NCI-H2107 (cell line): ENCODE measurements at places on chromosomes 13 and 19.

- DNase-seq = no peak
These were observed at the start of gene RUBCNL for GRCh38 chr13:46387064-46387851. RUBCNL (minus strand) TSS chr13:46387252; CDS start chr13:46372475, 14,777 bp downstream.

- DNase-seq = no peak
These were observed 1.4 kb downstream of the BRD4 start for GRCh38 chr19:15330801-15331418.

- peak; percentile 57 for DNase-seq
These were observed 29.4 kb downstream of the SPC24 start for GRCh38 chr19:11125994-11126685.

- no peak for DNase-seq
These were observed 752 bp downstream of the ZMYM5 start for GRCh38 chr13:19862481-19863313.

DNA sequence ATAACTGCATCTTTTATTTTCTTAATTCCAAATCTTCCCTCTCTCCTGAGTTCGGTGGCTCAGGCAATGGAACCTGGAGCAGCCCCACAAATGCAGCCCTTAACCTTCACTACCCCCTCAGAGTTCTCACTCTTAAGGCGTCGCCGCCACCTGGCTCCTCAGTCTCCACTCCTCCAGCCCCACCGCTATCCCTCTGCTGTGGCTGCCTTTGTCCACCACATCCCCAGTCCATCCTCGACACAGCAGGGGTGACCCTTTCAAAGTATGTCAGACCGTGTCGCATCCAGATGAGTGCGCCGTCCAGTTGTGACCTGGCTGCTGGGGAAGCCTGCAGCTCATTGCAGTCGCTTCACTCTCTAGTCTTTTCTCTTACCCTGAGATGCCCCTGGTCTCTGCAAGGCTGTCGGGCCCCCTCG, 1.0 kb downstream of the SPPL2B start:
- DNase-seq = no peak

DNA sequence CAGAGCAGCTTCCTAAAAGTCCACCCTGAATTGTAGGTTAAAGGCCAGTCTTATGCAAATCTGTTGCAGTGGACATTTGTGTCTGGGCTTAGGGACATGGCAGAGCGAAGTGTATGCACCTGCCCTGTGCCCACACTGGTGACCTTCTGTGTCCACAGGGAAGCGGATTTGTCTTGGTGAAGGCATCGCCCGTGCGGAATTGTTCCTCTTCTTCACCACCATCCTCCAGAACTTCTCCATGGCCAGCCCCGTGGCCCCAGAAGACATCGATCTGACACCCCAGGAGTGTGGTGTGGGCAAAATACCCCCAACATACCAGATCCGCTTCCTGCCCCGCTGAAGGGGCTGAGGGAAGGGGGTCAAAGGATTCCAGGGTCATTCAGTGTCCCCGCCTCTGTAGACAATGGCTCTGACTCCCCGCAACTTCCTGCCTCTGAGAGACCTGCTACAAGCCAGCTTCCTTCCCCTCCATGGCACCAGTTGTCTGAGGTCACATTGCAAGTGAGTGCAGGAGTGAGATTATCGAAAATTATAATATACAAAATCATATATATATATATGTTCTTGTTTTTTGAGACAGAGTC, 25.5 kb downstream of the CYP2B6 start:
- DNase-seq = no peak

DNA sequence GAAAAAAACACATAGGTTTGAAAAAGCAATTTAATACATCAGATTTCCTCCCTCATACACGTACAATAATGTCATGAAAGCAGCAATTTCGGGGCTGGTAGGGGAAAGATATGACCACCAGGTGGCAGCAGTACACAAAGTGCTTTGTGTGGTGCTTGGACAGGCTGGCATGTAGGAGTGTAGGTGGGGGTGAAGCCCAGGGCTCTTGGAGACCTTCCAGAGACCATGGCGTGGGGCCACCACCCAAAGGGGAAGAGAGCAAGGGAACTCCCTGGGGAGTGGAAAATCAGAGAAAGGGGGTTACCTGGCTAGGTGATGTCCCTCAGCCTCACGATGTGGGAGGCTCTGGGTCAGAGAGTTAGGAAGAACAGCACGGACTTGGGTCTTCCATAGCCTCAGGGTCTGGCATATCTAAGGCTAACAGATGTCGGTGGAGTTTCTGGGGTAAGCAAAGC, 11.8 kb upstream of the CCNA1 start:
- DNase-seq = peak; percentile 24

DNA sequence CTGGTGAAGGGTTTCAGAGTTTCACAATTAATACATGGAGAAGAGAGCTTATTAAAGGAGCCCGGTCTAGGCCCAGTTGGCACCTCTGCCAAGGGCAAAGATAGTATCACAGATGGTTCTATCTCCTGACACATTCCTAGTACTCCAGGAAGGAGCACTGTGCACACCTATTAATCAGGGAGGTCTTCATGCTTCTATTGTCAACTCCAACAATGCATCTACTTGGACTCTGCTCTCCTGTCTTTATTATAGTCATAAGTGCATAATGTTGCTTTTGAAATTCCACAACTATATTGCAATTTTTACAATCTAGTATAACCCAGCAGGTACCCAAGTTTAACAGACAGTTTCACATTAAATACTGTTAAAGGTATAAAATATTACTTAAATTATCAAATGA, 174.5 kb upstream of the TSC22D1 start:
- DNase-seq = no peak

DNA sequence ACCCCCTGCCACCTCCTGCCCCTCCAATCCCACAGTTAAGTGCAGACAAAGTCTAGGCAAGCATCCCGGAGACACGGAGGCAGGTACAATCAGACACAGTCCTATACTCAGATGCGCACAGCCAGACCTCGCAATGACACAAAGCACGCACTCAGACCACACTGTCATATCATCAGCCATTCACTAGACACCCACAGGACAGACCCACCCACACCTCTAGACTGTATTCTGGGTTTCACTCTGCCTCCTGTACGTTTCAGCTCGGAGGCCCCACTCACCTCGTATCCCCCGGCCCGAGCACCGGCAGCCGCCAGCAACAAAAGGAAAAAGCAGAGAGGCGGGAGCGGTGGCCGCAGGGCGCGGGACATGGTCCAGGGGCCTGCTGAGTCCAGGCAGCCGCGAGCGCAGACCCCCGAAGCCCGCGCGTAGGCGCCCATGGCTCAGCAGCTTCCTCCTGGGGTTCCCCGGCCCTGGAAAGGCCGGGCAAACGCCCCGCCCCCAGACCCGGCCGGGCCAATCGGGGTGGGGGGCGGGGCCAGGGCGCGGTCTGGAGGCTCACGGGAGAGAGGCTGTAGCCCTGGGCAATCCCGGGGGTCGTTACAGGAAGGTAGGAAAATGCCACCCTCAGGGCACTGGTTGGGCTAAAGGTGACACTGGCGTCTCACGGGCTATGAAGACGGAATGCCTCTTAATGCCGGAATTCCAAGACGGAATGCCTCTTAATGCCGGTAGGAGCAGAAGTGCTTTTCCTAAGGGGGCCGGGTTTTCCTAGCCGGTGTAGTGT, at the start of the genes MAN2B1 and WDR83:
MAN2B1 (minus strand) TSS at position 478 of the 784 bp plus-strand sequence; CDS start at position 437, 41 bp downstream.
WDR83 (plus strand) TSS at position 543 of the 784 bp plus-strand sequence. CDS start 2,984 bp downstream, outside the sequence.
- DNase-seq = peak; percentile 45

DNA sequence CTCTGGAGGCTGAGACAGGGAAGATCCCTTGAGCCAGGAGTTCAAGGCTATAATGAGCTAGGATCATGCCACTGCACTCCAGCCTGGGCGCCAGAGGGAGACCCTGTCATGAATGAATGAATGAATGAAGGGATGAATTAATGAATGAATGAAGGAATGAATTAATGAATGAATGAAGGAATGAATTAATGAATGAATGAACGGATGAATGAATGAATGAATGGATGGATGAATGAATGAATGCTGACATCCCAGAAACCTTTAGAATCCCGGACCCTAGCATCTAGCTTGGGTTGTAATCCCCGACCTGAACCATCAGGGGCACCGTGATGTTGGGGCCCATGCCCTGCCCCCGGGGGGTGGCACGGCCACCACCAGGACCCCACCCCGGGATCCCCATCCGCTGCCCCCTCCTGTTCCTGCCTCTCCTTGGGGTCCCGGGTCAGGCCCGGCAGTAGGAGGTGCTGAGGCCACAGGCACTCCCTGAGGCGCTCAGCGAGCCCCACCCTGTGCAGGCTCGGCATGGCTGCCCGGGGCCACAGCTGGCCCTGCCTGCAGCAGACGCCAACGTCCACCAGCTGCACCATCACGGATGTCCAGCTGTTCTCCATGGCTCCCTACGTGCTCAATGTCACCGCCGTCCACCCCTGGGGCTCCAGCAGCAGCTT, 3.4 kb downstream of the EBI3 start:
- DNase-seq = no peak

DNA sequence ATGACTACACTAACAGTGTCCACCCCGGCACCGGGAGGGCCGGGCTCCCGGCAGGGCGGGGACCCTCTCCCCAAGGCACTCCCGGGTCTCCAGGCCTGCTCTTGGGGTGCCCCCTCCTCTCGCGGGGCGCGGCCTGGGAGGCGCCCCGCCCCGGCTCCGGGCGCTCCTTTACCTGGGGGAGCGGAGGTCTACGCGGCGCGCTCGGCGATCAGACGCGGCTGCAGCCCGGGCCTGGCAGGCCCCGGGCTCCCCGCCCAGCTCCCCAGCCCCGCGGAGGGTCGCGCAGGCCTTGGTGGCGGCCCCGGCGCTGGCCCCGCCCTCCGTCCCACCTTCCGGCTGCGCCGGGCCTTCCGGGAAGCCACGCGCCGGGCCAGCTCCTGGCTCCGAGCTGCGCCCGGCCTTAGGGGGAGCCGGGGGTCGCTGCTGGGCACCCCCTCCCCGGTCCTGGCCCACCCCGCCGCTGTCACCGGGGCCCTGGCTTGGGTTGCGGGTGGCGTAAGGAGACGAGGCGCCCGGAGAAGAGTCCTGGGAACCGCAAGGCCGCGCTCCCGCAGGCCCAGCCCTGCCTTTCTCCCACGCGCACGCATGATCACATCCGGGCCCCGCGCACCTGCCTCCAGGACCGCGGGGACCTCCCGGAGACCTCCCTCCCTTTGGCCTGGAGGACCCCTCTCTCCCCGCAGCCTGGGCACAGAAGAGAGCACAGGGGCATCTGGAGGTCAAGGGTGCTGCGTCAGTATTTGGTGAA, at the start of gene C19orf12:
C19orf12 (minus strand) TSS at position 309 of the 748 bp plus-strand sequence. CDS start 6,848 bp downstream, outside the sequence.
- DNase-seq = no peak

GRCh38 chr19:1676351-1677266, 24.2 kb upstream of the TCF3 start:
- no peak for DNase-seq

DNA sequence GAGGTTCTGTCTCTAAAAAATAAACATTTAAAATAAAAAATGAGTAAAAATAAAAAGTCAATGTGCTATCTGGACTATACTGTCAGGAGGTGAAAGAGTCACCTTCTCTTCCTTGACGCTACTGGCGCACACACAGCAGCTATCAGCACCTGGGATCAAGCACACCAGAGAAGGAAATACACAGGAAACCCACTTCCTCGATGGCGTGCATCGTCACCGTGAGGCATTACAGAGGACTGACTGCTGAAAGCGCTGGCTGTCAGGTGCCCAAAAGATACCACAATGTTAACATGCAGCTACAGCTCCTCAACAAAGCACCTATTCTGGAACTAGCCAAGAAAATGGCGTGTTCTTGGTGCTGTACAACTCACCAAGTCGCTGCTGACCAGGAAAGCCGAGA, 6.1 kb downstream of the SLC35E1 start:
- DNase-seq = no peak

- no peak for DNase-seq
These were observed 55.8 kb downstream of the ZNF93 start for GRCh38 chr19:19956434-19957075.

DNA sequence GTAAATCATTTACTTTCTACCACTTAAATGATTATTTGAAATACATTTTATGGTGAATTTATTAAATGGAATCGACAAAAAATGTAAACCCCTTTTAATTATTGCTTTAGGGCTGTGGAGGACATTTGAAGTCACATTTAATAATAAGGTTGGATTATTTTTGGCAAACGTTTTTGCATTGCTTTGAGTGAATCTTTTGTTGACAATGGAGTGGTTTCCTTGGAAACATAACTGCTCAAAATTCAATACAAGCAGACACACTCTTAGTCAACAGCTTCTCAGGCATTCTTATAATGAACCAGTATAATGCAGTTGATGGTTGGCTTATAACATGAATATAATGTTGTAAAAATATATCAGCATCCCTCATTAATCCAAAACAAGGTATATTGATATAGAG, 104.7 kb downstream of the DCLK1 start:
- DNase-seq = no peak

- DNase-seq = no peak
These were observed 40.5 kb upstream of the VSTM2B start for GRCh38 chr19:29485293-29485692.

GRCh38 chr19:8608941-8609278, 1.6 kb downstream of the ADAMTS10 start:
- no peak for DNase-seq

DNA sequence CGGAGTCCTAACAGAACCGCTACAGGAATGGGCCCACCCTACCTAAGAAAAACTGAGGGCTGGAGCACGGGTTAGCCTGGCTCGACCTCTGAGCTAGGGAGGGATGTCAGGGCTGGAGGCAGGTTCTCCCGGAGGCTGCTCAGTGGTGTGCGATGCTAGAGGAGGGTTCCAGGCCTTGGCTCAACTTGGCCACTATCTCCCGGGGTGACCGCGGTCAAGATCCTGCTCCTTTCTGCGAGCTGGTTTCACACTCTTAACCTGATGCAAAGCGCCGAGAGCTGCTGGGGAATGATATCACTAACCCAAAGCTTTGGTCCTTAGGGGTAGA, 301 bp downstream of the POP4 start:
- no peak for DNase-seq

DNA sequence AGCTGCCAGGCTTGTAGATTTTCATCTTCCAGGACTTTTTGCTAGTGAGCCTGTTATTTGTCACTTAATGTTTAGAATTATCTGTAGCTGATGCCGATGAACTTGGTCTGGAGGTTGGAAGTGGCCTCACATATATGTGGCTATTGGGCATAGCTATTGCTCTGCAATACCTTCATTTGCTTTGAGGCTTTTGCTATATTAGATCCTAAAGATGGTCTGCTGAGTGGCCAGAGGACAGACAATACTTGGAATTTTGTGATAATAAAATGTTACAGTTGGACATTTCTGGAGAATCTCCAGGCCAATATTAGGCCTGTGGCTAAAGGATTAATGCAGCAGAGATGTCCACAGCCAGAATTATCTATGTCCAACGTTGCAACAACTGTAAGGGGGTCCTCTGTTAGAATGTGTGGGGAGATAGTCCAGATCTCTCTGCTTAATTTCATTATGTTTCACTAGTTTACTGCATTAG, 222.3 kb downstream of the GPC5 start:
- no peak for DNase-seq

DNA sequence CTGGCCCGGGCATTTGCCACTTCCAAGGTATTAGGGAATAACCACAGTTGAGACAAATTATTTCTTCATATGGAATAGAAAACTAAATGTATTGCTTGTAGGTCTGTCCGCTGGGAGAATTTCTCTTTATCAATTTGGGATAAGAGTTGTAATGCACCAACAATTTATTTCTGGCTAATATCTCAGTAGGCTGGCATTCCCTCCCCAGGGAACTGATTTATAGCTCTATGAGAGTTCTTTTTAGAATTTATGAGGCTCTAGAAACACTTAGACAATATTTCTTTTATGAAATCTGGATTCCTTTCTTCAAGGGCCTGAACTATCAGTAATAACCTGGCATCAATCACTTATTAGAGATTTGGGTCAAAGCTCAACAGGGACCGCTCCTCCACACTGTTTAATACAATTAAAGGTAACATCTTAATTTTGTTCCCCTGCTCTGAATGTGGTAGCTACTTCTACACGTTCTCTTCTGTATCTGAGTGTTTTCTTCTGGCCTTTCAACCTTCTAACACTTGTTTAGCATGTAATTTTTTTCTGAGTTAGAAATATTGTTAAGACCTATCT, 857.4 kb upstream of the PRR20A start:
- no peak for DNase-seq

- no peak for DNase-seq
These were observed 172.8 kb downstream of the DNAJC15 start for GRCh38 chr13:43196086-43196621.
